ENCODE measurements at places on chromosomes 7 and 10.

- ATAC-seq, result no peak
Observed at GRCh38 chr7:133641436-133641835, 388.6 kb downstream of the EXOC4 start.

DNA sequence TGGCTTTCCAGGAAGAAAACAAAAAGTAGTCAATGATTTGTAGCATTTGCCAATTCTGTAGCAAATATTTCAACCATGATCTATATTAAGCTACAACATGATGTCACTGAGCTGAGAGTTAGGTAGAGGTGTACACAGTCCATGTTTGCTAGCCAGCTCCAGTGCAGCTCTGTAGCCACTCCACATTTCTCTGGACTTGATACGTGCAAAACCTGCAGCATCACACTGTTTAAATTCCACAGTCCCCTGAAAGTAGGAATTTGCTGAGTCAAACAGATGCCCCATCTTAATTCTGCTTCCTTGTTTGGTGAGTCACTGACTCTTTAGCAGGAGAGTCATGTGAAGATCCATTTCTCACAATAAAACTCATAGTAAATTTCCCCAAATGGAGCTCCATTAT lies 89.8 kb upstream of the LRRTM3 start:
- ATAC-seq, result no peak

DNA sequence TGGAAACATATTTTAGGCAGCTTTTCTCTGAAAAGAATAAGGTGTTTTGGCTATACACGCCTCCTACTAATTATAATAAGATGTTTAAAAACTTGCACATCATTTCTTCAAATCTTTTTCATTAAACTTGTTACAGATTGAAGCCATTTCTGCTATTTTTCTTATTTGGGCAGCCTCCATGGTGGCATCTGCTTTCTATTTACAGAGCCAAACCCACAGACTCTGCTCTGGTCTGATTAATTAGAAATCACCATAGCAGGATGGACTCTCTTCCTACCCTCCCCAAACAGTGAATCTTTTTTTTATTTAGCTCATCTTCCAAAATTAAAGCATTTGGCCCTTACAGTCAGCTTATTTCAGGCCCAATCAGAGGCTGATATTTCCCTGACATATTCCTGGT lies 85.7 kb upstream of the AOAH start:
- ATAC-seq, result no peak

DNA sequence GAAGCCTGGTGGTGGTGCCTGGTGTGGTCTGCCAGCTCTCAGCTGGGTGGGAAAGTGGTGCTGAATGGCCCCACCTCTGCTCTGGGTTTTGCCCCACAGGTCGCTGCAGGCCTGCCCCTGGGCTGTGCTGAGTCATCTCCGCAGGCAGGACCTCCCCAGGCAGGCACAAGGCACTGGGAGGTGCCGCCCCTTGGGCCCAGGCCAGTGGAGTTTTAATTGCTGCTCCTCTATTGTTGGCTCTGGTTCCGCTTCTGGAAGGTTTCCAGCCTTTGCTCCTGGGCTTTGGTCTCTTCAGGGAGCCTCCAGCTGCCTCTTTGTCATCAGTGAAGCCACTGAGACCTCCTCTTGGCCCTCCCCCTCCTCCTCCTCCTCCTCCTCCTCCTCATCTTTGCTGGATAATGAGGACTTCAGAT lies 180.3 kb upstream of the GRB10 start:
- ATAC-seq, result peak; percentile 27

DNA sequence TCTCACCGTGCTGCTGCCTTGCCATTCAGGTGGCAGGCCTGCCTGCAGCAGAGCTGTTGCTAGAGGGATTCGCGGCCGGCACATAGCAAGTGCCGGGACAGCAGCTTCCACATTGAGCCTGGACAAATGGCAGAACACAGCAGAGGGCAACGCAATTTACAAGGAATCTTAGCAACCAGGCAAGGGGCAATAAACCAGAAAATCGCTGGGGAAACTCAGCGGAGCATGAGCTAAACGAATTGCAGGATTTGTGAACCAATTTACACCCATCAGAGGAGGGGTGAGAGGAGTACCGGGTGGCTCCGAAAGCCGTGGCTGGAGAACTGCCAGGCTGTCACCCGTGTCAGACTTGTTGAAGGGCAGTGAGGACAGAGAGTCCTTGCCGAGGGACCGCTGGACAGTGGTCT lies 58.6 kb upstream of the LOXL4 start:
- no peak for ATAC-seq

DNA sequence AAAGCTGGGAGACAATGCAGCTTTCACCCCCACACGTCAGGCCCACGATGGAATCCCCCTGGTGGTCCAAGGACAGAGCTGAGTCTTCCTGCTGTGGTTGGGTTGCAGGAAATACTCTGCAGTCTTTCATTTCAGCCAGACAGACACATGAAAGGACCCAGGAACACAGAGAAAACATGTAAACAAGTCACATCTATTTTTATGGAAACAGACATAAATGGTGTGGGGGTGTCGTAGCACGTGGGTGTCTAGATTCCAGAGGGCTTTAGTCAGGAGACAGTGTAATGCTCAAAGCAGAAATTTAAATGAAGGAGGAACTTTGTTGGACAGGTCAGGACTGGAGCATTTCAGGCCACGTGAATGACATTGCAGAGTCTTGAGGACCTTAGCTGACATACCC lies 444.6 kb downstream of the SUGCT start:
- ATAC-seq, result no peak

DNA sequence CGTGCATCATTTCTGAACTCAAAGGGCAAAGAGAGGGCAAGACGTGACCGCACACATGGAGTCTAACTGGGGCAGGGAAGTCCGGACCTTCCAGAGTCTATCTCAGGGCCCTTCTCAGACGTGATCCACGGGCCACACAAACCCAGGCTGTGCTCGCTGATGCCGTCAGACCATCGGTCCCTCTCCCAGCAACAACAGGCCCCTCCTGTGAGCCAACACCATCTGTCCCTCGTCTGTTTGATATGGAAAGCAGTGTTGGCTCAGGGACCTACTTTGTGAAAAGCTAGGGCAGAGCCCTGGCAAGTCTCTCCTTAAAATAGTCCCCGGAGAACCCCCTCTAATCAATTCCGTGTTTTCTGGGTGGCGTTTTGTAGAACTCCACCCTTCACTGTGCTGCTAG lies 208.8 kb downstream of the TCERG1L start:
- ATAC-seq, result no peak

DNA sequence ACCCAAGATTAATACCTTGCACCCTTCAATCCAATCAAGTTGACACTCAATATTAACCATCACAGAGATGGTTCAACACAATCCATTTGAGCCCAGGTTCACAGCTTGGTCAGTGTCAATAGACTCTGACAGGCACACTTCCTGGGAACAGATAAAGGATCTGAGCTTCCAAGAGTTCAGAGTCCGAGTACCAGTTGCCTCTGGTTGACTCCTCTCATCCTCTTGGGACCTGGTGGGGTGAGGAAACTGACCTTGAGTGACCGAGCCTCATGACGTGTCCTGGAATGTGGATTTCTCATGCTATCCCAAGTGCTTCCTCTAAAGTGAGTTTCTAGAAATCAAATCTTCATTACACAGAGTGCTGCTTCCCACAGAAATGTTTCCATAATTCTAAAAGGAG lies 162.0 kb downstream of the CYP26A1 start:
- no peak for ATAC-seq

DNA sequence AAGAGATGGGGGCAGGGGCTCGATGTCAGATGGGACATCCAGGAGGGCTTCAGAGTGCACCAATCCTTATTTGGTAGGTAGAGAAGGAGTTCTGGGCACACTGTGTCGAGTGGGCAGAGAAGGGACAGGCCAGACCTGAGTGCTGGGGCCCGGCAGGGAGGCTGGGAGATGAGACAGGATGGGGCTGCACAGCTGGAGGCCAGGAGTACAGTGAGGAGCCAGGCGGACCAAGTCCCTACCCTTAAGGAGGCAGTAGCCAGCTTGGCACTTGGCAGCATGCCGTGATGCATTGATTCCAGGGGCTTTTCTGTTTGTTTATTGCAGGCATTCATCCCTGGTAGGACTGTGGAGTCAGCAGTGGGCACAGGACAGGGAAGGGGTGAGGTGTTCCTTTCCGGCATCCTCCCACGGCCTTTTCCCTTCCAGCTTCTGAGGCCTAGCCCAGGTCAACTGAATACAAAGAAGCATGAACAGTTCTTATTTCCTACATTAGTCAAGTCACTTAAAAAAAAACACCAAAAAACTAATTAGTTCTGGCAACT lies 168.8 kb upstream of the CDCA7L start:
- ATAC-seq, result no peak

DNA sequence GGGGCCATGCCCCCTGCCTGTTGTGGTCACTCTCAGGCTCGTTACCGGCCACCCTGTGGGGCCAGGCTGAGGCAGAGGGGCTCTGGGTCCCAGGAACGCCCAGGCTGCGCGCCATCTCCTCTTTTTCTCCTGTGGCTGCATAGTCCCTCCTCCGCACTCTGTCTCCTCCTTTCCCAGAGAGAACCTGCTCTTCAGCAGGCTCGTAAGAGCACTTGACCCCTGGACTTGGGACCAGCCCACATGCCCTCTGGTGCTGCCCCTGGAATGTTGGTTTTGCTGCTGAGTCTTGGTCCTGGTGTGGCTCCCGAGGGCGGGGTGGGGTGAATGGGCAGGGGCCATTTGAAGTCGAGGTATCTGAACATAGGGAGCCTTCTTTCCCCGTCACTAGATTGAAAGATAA lies 6.6 kb upstream of the BHLHA15 start:
- no peak for ATAC-seq

GRCh38 chr10:118542745-118543144 lies 52.7 kb downstream of the PRLHR start:
- ATAC-seq, result no peak

- no peak for ATAC-seq
Observed at GRCh38 chr10:110779489-110779888, 92.2 kb upstream of the PDCD4 start.

- no peak for ATAC-seq
Observed at GRCh38 chr10:104485632-104486031, 132.0 kb downstream of the CFAP58 start.

- ATAC-seq, result peak; percentile 28
Observed at GRCh38 chr7:128738570-128739047, 550 bp upstream of the CALU start.

DNA sequence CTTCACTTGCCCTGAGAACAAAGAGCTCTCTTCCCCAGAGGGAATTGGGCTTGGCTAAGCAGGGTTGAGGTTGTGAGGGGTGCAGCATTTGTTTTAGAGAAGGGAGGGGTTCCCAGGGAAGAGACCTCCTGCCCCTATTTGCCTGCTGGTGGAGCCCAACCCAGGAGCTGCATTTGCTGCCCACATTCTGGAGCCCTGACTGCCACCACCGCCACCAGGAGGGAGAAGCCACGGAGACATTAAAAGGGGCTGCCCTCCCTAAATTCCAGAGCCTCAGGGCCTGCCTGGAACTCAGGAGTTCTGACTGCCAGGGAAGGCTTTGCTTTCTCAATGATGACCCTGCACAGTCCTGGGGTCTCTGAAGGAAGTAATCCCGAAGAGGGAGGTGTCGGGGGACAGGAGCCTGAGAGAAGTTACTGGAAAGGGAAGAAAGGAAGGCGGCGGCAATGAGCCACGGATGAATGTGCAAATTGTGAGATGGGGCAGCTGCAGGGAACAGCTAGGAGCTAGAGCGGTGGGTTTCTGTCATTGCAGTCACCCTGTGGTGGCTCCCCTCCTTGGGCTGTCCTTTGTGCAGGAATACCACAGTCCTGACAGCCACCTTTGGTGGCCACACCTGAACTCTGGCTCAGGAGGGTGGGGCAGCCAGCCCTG lies 51.3 kb downstream of the NEURL1 start:
- ATAC-seq, result no peak

DNA sequence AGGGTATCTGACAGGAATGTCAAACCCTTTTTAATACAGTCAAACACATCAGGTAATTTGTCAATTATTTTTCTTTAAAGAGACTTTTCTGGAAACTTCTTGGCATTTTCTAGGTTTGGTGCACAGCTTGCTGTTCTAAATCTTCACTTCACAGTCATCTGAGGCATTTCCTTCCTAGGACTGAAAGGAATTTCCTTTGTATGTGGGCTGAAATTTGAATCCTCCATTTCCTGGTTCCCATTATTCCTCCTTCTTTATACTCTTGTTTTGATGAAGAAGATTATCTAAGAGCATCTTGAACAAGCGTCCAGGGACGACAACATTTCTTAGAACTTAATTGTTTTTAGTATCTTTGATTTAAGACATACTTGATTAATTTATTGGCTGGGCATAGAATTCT lies 24.9 kb downstream of the CALD1 start:
- no peak for ATAC-seq

GRCh38 chr10:119410361-119411116 lies 132.0 kb downstream of the RGS10 start:
- no peak for ATAC-seq

DNA sequence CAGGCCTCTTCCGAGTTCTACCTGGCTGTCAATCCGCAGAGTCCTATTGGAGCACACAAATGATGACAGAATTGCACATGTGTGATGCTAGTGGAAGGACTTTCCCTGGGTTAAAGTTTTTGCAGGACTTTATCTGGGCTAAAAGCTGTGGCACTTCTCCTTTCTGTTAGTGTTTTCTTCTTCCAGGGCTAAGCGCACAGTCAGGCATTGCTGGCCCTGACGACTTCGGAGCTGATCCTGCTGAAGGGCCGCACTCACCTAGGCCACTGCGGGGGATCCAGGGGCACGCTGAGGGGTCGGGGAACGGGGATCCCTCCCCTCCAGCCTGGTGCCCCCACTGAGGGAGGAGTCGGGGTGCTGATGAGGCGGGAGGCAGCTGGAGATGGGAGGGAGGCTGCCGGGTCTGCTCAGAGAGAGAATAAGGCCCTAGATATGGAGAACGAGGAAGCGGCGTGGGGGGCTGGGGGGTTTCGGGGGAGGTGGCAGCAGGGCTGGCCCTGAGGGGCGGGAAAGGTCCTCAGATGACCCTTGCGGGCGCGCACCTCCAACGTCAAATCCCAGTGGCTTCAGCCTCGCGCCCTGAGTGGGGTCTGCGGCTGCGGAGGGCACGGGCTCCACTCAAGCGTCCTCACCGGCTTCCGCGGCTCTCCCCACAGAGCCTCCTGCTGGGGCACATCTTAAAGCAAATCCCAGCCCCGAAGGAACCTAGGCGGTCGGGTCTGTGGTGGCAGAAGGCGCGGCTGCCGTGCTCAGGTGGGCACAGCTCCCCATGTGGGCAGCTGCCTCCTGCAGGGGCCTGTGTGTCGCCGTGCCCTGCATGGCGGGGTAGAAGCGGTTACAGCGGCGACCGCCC lies 30.9 kb downstream of the AGR3 start:
- ATAC-seq, result peak; percentile 65

DNA sequence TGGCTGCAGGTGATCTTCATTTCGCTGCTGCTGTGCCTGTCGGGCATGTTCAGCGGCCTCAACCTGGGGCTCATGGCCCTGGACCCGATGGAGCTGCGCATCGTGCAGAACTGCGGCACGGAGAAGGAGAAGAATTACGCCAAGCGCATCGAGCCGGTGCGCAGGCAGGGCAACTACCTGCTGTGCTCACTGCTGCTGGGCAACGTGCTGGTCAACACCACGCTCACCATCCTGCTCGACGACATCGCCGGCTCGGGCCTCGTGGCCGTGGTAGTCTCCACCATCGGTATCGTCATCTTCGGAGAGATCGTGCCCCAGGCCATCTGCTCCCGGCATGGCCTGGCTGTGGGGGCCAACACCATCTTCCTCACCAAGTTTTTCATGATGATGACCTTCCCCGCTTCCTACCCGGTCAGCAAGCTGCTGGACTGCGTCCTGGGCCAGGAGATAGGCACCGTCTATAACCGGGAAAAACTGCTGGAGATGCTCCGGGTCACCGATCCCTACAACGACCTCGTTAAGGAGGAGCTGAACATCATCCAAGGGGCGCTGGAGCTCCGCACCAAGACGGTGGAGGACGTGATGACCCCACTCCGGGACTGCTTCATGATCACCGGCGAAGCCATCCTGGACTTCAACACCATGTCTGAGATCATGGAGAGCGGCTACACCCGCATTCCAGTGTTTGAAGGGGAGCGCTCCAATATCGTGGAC lies 1.3 kb downstream of the CNNM2 start:
- ATAC-seq, result no peak

- no peak for ATAC-seq
Observed at GRCh38 chr7:85030893-85031292, 156.0 kb downstream of the SEMA3D start.
